NCI-H510A (cell line): ENCODE measurements at places on chromosomes 5 and 9.

DNA sequence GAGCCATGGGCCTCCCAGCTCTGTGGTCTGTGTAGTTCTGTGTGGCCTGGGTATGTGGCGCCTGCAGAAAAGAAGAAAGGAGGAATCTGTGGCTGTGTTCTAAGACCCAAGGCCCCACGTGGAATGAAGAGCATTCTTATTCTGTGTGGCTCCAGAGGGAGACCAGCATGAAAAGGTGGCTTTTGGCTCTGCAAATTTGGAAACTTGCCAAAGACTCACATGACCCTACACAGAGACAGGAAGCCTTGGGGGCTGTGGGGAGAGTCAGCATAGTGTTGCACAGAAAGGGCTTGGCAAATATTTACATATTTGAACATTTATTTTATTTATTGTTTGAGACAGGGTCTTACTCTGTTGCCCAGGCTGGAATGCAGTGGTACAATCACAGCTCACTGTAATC is 193.3 kb downstream of the TMEM38B start:
- no peak for DNase-seq

- no peak for DNase-seq
These were observed 61.7 kb upstream of the ELAVL2 start for GRCh38 chr9:23887781-23888180.

DNA sequence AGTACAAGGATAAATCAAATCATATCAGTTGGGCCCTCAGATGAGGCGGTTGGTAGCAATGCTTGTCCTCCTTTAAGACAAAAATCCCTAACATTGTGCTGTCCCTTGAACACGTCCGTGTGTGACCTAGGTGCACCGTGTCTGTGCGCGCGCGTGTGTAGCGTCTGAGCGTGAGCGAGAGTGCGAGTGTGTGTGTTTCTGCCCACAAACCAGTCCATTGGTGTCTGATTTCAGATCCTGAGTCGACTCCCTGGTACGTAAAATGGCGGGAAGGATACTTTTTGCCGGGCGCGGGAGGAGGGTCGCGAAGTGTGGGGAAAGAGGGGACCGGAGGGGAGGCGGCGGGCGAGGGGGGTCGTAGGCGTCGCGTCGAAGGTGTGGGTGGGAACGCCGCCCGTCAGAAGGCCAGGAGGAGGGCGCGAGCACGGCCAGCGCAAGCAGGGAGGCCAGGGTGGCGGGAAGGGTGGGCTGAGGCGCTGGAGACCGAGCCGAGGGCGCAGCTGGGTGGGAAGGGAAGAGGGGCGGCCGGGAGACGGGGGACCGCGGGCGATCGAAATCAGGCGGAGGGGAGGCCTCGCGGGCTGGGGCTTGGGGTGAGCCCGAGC is 8.9 kb downstream of the OTP start:
- peak; percentile 30 for DNase-seq

DNA sequence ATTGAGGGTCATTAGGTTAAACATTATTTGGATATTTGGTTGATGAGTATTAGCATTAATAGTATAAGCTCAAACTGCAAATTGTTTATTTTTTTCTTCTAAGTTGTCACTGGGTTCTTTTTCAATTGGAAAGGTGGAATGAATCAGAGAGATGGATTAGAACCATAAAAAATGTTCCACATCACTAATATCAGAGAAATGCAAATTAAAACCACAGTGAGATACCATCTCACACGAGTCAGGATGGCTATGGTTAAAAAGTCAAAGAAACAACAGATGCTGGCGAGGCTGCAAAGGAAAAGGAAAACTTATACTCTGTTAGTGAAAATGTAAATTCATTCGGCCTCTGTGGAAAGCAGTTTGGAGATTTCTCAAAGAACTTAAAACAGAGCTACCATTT is 122.8 kb downstream of the CCDC192 start:
- DNase-seq = no peak

DNA sequence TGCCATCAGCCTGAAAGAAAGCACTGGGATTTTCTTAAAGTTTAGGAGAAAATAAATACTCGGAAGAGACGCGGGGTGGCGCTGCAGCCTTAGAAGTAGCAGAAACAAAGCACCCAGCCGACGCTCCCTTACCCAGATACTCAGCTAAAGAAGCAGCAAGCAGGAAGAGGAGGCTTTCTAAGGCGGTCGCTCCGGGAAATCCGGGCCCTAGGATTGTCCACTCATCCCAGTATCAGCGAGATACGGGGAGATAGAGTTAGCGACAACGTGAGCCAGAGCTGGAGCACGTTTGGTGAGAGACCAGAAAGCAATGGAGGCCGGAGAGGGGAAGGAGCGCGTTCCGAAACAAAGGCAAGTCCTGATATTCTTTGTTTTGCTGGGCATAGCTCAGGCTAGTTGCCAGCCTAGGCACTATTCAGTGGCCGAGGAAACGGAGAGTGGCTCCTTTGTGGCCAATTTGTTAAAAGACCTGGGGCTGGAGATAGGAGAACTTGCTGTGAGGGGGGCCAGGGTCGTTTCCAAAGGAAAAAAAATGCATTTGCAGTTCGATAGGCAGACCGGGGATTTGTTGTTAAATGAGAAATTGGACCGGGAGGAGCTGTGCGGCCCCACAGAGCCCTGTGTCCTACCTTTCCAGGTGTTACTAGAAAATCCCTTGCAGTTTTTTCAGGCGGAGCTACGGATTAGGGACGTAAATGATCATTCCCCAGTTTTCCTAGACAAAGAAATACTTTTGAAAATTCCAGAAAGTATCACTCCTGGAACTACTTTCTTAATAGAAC is at the start of gene PCDHB2:
Gene PCDHB2 (plus strand): TSS at position 135 of the 782 bp plus-strand sequence. CDS start 176 bp downstream, at position 311.
- peak; percentile 35 for DNase-seq

- DNase-seq = no peak
These were observed 75.2 kb downstream of the GOLPH3 start for GRCh38 chr5:32098890-32099310.

GRCh38 chr5:115478281-115478680 is 66.3 kb downstream of the FEM1C start:
- no peak for DNase-seq

DNA sequence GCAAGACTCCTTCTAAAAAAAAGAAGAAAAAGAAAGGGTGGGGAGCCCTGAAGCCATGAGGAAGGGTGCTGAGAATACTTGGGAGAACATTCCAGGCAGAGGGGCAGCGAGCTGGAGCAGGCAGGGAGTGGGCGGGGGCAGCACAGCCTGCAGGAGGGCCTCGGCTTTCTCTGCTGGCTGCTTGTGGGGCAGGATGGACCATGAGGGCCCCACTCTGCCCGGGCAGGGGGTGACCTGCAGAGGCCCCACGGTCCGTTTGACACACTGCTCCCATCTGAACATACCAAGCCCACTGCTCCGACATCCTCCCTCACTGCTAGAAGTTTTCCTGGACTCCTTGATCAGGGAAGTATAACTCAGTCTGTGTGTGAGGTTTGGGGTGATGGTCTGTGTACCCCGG is 11.7 kb upstream of the NUP214 start:
- no peak for DNase-seq

- DNase-seq = no peak
These were observed 108.5 kb downstream of the C9orf152 start for GRCh38 chr9:110099236-110100095.

DNA sequence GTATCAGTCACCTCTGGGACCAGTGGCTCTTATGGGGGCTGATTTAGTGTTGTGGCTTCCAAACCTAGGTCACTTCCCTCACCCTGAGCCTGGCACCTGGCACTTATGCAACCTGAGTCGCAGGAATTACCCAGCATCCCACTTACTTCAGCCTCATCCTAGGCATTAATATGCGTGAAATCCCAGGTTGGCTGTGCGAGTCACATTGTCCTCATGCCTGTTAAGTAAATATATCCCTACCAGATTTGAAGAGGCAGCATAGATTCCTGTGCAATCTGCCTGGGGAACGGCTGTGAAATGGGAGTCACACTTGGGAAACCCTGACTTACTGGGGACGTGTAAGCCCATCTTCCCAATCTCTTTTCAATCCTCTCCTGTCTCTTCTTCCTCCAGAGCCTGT is 42.7 kb upstream of the AKNA start:
- peak; percentile 85 for DNase-seq

DNA sequence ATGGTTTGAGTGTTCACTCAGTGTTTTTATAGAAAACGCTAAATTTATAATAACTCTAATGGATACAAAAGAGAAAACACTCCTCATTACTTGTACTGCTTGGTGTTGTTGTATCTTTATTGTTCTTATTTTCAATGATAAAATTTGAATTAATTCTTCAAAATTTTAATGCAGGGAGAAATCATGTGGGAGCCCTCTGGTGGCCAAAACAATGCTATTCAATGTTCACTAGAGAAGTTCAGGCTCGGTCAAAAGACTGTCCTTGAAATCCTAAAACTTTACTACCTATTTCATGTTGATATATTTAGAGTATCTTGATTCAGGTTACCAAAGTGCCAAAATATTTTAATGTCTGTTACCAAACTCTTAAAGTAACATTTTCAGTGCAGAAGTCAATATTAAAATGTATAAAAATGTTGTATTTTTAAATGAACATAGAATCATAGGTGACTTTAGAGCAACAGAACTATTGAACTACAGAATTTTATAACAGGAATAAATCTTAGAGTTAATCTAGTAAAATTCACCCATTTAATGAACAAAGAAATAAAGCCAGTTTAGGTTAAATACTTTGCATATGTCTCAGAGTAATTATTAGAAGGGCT is 1259.8 kb downstream of the PTPRD start:
- no peak for DNase-seq

- DNase-seq = no peak
These were observed 20.6 kb downstream of the DMAC1 start for GRCh38 chr9:7778851-7779600.

DNA sequence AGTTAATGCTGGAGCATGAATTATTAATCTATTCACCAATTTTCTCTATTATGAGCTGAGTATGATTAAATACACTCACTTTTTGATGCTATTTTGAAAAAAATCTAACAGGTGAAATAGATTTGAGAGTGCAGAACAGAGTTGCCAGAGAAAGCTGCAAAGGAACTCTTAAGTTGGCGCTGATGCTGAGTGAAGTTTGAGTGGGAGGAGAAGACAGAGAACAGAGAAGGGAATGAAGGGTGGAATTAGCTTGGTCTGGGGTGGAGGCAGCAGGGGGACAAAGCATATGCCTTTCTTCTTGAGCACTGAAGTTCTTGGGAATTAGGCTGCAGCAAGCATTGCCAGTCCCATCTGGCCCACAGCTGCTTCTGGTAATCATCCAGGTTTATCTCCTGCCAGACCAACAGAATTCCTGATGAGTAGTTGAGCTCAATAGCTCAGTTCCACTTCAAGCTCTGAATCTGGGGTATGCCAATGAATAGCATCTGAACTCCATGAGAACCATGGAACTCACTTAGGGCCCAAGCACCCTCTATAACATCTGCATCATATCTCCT is 290.1 kb downstream of the HINT1 start:
- no peak for DNase-seq

- DNase-seq = no peak
These were observed 29.0 kb downstream of the TNFSF15 start for GRCh38 chr9:114776683-114777399.

- no peak for DNase-seq
These were observed 67.2 kb upstream of the IFNE start for GRCh38 chr9:21549251-21549765.

GRCh38 chr9:111036946-111037345 is 1.3 kb downstream of the LPAR1 start:
- DNase-seq = no peak

GRCh38 chr9:109721001-109721400 is 59.0 kb upstream of the PALM2AKAP2 start:
- DNase-seq = no peak

DNA sequence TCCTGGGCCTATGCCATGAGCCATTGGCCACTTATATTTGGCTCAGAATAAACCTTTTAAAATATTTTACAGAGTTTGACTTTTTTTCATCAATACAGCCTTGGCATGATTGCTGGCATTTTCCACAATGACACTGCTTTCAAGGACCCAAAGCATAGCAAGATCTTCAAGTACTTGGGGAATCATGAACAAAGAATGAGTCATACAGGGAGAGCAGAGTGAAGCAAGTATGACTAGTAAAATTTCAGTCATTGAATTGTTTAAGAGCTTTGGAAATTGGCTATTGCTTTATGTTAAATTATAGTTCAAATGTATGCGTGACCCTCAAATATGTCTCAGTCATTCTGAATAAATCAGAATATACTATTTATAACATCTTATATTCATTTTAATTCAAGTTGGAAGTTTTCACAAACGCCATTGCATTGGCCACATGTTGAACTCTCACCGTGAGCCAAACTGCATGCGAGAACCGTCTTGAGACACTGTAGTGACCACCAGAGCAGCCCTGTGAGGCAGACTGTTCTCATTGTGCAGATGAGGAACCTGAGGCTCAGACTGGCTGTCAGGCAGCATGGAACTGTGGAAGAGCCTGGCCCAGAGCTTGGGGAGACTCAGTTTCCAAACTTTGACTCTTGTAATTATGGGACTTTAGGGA is 52.9 kb downstream of the GDNF start:
- no peak for DNase-seq

DNA sequence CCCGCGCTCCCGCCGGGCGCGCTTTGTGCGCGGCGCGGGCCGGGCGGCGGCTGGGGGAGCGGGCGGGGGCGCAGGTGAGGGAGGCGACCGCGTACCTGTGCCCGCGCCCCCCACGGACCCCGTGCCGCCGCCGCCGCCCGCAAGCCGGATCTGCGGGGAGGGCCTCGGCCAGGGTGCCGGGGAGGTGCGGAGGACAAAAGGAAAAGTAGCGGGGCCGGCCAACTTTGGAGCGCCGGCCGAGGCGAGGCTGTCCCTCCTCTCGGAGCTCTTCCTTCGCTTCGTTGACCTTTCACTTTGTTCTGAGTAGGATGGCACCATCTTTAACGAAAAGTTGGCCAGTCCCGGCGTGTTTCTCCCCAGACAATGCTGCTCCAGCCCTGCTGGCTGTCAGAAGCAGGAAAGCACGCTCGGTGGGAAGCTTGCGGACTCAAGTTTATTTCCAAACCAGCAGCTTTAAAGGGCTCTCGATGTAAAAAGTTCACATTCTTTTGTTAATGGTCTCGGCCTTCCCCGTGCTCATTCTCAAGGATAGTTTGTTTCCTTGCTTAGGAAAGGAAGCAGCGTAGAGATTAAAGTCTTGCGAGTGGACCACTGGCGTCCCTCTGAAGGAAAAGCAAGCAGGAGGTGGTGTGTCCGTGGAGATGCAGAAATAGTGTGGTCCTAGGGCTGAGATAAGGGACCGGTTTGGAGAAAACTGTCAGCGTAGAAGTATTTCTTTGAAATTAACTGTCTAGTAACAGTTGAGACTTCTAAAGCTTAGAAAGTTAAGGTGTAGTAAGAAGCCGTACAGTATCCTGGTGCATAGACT is 639 bp downstream of the EHMT1 start:
- no peak for DNase-seq

- DNase-seq = no peak
These were observed 99.3 kb downstream of the GDNF start for GRCh38 chr5:37740331-37741066.

DNA sequence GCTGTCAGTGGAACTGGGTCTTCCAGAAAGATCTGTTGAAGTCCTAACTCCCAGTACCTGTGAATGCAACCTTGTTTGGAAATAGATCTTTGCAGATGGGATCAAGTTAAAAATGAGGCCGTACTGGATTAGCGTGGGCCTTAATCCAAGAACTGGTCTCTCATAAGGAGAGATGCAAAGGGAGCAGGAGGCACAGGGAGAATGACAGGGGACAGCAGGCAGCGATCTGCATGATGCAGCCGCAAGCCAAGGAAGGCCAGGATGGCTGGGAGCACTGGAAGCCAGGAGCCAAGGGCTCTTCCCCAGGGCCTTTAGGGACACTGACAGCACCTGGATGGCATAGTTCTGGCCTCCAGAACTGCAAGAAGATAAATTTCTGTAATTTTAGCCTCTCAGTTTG is 114.4 kb downstream of the ICE1 start:
- DNase-seq = no peak
